ENCODE measurements at places on chromosomes 12 and 14. TPM values are rescaled to one million over a fixed set of nuclear protein-coding genes. Genes with fewer than 3 reads are reported as not detected.

DNA sequence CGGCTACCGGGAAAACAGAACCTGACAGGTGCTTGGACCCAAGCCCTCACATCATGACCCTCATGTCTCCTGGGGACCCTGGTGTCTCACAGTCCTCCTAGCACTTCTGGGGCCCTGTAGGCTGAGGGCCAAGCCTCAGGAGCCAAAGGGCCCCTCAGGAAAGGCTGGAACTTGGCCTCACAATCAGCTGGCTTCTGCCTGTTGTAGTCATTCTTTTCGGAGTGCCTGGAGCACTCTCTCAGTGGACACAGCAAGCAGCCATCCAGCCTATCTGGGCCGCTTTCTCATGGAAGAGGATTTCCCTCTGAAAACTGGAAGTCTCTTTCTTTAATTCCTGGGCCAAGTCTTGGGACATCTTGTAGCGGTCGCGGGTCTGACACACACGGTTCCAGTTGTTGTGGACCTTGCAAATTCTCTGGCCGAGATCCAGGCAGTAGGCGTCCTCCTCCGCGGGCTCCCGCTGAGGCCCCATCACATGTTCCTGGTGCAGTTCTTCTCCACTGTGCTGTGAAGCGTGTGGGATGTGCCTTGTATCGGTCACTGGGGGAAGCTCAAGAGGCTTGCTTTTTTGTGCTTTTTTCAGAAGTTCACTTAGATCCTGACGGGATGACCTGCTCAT is 169.3 kb downstream of the EMP1 start:
- no peak for DNase-seq

DNA sequence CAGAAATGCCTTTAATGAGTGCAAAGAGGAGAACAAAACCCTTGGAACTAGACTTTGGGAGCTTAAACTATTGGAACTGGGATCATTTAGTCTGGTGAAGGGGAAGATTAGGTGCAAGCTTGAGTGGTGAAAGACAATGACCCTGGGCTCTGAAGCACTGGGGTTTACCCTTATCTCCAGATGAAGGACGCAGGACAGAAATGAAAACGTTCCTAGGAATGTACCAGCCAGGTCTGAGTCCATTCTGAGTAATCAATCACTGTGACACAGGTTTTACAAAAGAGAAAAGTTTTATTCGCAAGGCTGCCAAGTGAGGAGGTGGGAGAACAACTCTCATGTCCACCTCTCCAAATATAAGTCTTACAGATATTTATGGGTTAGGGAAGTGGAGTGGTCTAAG is 249.1 kb downstream of the LRIG3 start:
- no peak for DNase-seq

- no peak for DNase-seq
Observed at GRCh38 chr12:28704477-28705169, 444.5 kb upstream of the FAR2 start.

DNA sequence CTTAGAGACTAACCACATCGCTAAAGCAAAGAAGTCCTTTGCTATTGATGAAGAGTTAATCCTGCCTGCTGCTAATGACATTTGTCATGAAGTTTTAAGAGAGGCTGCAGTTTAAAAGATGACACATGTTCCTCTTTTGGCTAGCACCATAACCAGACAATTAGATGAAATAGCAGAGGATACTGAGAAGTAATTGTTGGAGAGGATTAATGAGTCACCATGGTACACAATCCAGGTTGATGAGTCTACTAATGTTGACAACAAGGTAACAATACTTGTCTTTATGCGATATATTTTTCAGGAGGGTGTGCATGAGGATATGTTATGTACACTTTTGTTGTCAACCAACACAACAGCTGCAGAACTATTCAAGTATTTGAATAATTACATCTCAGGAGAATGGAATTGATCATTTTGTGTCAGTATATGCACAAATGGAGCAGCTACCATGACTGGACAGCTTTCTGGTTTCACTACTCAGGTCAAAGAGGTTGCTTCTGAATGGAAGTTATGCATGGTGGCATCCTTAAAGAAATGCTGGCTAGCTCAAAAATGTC is 56.7 kb downstream of the LRRIQ1 start:
- no peak for DNase-seq

- DNase-seq, result no peak
Observed at GRCh38 chr14:98578204-98578603, 693.8 kb downstream of the BCL11B start.

- no peak for DNase-seq
Observed at GRCh38 chr12:84696908-84697540, 215.6 kb downstream of the SLC6A15 start.

DNA sequence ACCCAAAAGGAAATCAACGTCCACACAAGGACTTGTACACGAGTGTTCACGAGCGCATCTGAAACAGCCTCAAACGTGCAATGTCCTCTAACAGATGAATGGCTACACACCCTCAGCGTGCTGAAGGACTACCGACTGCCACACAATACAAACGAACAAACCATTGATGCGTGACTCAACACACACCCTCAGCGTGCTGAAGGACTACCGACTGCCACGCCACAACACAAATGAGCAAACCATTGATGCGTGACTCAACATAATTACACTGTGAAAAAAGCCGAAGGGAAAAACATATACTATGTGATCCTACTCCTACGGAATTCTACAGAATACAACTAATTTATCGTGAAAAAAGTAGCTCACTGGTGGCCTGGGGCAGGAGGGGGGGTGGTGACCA is 25.1 kb upstream of the BTBD6 start:
- no peak for DNase-seq

DNA sequence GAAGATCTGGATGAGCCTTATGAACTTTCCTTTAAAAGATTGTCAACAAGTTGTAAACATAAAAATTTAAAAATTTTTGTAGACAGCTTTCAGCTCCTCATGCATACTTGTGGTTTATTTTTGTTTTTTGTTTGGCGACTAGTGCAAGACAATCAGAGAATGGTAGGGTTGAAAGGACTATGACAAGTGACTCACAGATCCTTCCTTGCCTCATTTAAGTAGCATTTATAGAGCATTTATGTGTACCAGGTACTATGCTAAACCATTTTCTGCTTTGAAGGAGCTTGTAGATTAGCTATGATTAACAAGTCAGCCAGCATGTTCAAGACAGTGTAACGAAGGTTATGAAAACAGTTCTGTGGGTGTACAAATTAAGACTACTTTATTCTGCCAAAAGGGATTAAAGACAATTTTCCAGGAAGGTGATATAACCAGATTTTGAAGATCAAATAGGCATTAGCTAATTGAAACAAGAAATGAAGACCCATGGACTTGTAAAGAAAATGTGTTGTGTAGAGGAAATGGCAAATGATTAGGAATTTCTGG is 122.0 kb downstream of the PCNX1 start:
- DNase-seq, result no peak

- DNase-seq, result no peak
Observed at GRCh38 chr12:77032406-77032805, 33.0 kb downstream of the E2F7 start.

DNA sequence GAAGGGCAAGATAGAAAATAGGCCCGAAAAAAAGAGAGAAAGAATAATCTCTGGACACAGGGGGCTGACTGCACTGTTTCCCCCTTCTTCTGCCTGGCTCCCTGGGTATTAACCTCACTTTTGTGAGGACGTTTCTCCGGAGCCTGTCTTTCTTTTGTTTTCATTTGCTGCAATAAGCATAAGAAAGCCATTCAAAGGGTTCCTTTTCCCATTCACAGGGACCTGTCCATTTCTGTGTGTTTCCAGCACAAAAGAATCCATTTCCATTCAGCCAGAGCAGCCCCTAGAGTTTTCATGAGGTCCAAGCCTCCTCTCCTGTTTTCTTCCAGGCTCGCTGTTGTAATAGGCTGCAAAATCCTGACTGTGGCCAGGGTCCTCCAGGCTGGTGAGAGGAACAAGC is 16.8 kb downstream of the PLXNC1 start:
- DNase-seq, result no peak

GRCh38 chr12:128818065-128819022 is 5.4 kb downstream of the SLC15A4 start:
- no peak for DNase-seq

GRCh38 chr12:103727638-103728037 is 113.4 kb downstream of the NT5DC3 start:
- no peak for DNase-seq

- DNase-seq, result peak; percentile 20
Observed at GRCh38 chr14:73173092-73173735, 36.9 kb downstream of the PSEN1 start.

DNA sequence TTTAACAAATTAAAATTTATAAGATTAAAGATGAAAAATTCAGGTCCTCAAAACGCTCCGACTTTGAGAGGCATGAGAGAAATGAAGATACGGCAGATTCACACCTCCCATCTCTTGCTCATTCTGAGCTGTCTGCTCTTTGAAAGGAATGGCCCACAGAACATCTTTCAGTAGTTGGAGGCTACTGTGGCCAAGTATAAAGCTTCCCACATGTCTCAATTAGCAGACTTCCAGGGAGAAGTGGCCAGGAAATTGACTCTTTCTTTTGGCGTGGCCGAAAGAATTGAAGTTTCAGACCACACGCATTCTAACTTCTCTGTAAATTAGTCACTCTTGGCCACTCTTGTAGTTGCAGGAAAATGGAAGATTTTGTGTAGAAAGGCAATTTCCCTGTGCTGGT is 129.2 kb downstream of the DIP2B start:
- DNase-seq, result no peak

DNA sequence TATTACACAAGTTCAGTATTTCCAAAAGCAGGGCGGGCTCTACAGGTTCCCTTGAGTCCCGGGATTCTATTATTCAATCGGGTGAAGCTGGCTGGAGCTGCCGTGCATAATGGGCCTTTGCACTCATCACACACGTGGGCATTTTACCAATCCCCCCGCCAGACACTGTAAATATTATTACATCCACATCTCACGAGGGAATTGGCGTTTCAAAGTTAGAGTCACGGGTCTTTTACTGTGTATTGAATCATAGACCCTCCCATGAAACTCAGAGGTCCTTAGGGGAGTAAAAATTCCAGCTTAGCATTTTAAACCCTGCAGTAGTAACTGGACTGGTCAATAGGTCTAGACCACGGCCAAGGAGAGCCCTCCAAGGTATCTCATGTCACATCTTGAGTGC is 70.3 kb downstream of the MAP1LC3B2 start:
- DNase-seq, result no peak

DNA sequence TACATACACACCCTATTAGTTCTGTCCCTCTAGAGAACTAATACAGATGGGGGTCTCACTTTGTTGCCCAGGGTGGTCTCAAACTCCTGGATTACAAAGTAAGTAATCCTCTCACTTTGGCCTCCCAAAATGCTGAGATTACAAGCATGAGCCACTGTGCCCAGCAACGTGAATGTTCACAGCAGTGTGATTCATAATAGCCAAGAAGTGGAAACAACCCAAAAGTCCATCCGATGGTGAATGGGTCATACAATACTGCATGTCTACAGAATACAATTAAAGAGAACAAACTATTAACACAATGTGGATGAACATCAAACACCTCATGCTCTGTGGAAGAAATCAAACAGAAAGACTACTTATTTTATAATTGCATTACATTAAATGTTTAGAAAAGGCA is 57.3 kb upstream of the SYNE2 start:
- DNase-seq, result no peak

DNA sequence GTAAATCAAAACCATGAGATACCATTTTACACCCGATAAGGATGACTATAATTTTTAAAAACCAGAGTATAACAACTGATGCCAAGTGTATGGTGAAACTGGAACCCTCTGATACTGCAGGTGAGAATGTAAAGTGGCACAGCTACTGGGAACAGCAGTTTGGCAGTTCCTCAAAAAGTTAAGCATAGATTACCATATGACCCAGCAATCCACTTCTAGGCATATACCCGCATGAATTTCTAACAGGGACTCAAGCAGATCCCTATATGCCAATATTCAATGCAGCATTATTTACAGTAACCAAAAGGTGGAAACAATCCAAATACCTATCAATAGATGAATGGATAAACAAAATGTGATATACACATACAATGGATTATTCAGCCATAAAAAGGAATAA is 57.4 kb downstream of the BAZ1A start:
- no peak for DNase-seq

DNA sequence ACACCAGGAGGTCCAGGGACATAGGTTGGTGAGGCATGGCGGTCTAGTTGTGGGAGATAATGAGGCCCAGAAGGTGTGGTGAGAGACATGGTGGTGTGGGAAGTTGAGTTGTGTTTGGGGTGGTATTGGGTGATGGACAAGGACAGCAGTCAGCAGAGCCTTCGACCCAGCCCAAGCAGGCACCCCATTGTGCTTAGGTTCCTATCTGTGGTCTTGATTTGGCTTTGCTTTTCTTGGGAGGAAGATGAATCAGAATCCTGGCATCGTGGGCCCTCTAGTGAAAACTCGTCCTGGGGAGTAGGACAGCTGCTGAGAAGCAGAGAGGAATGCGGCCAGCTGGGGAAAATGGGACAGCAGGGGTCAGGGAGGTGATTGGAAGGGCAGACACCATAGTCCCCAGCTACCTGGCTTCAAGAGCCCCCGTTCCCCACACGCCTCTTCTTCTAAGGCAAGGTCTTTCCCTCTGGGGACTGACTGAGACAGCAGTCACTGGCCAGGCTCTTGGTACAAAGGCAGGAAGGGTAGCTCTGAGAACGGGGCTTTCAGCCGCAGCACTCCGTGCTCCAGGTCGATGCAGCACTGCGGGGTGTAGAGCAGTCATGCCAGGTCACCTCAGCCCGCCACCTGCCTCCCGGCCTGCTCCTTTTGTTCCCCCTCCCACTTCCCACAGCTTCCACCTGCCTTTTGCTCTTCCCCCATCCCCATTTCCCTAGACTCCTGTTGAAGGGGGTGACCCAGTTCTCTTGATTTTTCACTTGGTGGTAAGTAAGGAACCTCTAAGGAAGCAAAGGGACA is 7.9 kb downstream of the NRIP2 start:
- DNase-seq, result no peak

DNA sequence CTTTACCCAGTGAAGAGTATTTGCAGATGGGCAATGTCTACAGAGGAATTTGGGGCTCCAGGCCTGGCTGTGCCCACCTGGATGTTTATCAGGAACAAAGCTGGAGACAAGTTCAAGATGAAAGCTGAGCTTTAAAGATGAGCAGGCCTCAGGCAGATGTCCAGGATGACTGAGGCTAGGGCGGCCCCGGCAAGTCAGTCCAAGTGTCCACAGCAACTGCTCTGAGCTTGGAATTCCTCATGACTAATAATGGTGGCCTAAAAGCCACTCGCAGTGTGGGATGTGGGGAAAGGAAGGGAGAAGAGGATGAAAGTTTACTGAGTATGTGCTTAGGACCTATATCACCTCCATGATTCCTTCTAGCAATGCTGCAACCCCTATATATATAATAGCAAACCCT is 128.2 kb upstream of the NOS1 start:
- no peak for DNase-seq

DNA sequence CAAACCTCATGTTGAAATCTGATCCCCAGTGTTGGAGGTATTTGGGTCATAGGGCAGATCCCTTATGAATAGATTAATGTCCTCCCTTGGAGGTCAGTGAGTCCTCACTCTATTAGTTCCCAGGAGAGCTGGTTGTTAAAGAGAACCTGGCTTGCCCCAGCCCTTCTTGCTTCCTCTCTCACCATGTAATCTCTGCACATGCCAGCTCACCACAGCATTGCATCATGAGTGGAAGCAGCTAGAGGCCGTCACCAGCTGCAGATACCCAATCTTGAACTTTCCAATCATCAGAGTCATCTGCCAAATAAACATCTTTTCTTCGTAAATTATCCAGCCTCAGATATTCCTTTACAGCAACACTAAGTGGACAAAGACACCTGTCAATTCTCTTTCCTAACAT is 161.8 kb upstream of the IGF1 start:
- no peak for DNase-seq

The TRMT5 gene
- 20.1 TPM for polyA plus RNA-seq

The TPPP2 gene
- 2.6 TPM for polyA plus RNA-seq

The TMTC1 gene
- polyA plus RNA-seq, result 27.4 TPM

The ARHGAP5 gene
- polyA plus RNA-seq, result 96.1 TPM

The RSRC2 gene
- polyA plus RNA-seq, result 203 TPM

The ASCL1 gene
- polyA plus RNA-seq, result not detected

The TOMM20L gene
- polyA plus RNA-seq, result 1.9 TPM

The GAS2L3 gene
- 15.9 TPM for polyA plus RNA-seq

The OR6C68 gene
- not detected for polyA plus RNA-seq
